Fibroblast of skin of left biceps (primary cell): ENCODE measurements at places on chromosomes 5 and 9.

GRCh38 chr9:71483436-71483835 lies 284.9 kb downstream of the CEMIP2 start:
- no peak for DNase-seq

DNA sequence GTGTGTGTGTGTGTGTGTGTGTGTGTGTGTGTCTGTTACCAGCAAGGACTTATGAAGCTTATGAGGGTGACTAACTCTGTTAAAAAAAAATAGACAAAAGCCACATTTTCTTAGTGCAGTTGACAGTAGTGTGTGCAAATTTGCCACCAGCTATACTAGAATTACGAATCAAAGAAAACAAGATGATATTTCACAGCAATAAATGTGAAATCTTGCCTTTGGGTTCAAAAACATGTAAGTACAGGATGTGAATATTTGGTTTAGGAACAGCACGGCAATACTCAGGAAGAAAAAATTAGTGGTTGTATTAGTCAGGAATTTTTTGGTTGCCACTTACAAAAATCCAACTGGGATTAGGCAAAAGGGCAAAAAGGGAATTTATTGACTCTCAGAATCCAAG lies 117.4 kb downstream of the NPR3 start:
- DNase-seq: no peak

DNA sequence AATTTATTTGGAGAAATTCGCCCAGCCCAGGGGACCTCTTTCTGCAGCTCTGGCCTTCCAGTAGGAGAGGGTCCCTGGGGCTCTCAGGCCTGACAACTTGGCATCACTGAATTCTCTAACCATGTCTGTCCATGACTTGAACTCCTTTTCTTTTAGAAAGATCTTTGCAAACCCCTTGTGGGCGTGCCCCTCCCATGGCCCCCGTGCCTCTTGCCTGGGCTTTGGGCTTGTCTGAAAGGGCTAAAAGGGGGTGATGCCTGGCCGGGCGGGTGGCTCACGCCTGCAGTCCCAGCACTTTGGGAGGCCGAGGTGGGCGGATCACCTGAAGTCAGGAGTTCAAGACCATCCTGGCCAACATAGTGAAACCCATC lies 3.2 kb upstream of the SQSTM1 start:
- DNase-seq: no peak

DNA sequence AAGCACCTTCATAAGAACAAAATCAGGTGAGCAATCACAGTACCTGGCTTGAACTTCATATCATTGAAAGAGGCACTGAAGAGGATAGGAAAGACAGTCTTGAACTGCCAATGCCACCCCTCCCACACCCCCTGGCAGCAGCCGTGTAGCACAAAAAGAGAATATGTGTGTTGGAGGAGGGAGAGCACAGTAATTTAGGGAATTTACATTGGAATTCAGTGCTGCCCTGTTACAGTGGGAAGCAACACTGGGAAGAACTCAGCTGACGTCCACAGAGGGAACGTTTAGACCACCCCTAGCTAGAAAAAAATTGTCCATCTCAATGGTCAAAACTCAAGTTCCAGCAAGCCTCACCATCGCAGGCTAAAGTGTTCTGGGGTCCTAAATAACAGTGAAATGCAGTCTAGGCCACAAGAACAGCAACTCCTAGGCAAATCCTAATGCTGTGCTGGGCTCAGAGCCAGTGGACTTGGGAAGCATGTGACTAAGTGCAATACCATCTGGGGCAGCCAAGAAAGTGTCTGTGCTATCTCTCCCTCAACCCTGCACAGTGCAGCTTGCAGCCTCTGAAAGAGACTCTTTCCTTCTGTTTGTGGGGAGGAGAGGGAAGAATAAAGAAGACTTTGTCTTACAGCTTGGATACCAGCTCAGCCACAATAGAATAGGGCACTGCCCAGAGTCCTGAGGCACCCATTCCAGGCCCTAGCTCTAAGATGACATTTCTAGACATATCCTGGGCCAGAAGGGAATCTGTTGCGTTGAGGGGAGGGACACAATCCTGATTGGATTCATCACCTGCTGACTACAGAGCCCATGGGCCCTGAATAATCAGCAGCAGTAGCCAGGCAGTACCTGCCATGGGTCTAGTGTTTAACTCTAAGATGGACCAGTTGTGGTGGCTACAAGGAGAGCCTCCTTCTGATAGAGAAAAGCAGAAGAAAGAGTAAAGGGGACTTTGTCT lies 62.1 kb upstream of the VLDLR start:
- peak; percentile 90 for DNase-seq

GRCh38 chr5:144352330-144352729 lies 181.7 kb downstream of the KCTD16 start:
- no peak for DNase-seq

DNA sequence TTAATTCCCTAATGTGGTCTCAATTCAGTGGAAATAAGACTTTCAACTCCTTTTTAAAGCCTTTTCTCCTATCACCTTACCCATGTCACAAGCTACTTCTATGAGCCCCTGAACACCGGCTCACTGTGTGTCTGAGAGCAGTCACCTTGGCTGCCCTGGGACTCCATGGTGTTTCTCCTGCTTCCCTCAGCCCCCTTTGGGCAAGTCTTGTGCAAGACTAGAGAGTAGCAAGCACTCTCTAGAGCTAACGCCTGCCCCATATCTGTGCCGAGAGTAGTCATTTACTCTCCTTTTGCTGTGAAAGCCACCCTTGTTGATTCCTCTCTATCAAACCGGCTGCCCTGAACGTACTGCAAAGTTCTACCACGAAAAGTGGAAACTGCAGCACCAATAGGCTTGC lies 77.9 kb upstream of the DAB2 start:
- no peak for DNase-seq

- no peak for DNase-seq
Observed at GRCh38 chr9:34574571-34574970, 15.0 kb downstream of the CNTFR start.

DNA sequence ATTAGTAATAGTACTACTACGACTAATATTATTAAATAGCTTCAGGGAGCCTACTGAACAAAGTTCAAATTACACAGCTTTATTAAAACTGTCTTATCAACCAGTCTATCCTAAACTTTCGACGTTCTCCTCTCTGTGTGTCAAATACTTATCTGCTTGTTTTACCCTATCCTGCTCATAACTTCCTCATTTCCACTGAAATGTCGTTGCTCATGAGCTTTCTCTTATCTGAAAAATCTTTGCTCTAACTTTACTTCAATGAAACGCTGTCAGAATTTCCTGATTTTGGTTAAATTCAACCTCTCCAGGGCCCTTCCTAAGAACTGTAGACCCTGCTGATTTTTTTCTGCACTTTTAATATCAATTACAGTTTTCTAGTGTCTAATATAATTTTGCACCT lies 1431.0 kb upstream of the WWC1 start:
- no peak for DNase-seq

GRCh38 chr9:7461791-7462190 lies 337.8 kb downstream of the DMAC1 start:
- no peak for DNase-seq

- no peak for DNase-seq
Observed at GRCh38 chr9:14300588-14300987, 13.4 kb downstream of the NFIB start.

- DNase-seq: no peak
Observed at GRCh38 chr5:138542180-138542955, 668 bp downstream of the ETF1 start.

DNA sequence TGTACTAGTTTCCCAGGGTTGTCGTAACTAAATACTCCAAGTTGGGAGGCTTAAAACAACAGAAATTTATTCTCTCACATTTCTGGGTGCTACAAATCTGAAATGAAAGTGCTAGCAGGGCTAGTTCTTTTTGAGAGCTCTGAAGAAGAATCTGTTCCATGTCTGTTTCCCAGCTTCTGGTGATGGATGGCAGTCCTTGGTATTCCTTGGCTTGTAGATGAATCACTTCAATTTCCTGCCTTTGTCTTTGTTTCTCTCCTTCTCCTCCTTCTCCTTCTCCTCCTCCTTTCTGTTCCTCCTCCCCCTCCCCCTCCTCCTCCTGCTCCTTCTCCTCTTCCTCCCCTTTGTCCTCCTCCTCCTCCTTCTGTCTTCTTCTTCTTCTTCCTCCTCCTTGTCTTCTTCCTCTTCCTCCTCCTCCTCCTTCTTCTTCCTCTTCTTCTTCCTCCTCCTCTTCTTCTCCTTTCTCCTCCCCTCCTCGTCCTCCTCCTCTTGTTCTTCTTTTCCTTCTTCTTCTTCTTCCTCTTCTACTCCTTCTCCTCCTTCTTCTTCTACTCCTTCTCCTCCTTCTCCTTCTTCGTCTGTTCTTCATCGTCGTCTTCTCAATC lies 104.7 kb upstream of the ANKRD55 start:
- no peak for DNase-seq

GRCh38 chr5:61307191-61307590 lies 24.9 kb upstream of the ZSWIM6 start:
- DNase-seq: no peak

GRCh38 chr5:68778484-68778883 lies 315.3 kb upstream of the SLC30A5 start:
- no peak for DNase-seq

GRCh38 chr9:131050831-131051230 lies 41.9 kb downstream of the LAMC3 start:
- no peak for DNase-seq

DNA sequence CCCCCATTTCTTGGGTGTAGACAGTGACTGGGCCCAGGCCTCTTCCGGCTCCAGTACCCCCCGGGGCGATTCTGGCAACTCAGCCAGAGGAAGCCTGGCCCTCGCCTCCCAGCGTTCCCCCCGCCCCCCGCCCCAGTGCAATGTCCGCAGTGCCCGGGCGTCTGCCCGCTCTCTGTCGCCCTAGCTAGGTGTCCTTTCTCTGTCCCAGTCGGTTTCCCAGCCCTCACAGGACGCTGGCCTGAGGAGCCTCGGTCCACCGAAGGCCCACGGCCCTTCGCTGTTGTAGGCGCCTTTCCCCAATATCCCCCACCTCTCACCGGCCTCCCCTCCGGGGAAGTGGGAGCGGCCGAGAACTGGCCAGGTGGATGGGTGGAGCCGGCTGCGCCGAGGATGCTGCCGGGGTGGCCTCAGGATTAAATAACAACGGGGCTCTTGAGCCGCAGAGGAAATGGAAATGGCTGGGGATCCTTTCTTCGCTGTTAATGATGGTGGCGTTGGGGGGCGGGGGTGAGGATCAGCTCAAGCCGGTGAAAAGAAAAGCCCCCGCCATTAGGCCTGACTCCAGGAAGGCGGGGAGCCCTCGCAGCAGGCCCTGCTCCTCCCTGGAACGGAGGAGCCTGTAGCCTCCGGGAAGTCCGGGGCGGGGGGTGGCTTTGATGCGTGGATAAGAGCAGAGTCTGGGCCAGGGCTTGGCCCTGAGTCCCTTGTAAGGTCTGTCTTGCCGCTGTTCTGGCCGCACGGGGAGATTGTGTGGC lies 1.1 kb upstream of the SPRY4 start:
- DNase-seq: peak; percentile 59

DNA sequence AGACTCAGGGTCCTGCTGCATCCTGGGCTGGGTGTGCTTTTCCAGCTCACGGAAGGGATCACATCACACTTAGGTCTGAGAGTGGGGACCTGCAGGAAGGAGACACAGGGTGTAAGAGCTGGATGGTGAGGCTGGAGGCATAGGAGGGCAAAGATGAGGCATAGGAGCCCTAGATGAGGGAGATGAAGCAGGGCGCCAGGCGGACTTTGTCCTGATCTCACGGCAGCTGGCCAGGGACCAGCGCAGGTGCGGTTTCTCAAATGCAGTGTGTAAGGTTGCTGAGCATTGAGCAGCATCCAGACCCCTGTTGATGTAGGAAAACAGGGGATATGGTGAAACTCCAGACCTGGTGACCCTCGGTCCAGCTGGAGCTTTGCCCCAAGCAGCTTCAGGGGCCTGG lies 156.5 kb downstream of the PSAT1 start:
- DNase-seq: no peak

DNA sequence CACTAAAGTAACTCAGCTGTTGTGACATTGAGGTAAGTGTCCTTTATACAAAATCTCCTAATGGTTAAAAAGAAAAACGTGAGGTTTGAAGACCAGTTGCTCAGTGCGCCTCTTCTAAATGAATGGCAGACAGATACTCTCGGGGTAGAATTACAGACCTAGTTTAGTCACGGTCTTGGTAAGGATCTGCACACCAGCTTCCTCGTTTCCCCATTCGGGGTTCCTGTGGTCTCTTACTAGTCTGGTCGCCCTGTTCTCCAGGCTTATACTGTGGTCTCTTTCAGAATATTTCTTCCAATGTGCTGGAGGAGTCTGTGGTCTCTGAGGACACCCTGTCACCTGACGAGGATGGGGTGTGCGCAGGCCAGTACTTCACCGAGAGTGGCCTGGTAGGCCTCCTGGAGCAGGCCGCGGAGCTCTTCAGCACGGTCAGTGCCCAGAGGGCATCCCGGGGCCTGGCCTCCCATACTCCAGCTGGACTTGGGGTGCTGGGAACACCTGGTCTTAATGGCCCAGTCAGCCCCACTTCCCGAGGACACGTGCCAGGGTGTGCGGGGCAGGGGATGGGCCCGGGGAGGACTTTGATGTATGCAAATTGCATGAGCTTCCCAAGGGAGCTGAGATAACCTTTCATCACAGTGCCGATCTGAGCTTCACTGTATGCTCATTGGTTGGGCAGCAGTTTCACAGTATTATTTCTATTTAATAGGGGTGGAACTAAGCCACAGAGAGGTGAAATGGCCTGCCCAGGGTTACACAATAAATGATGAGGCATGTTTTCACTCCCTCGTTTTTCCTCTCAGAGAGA lies 224.5 kb downstream of the DOCK8 start:
- no peak for DNase-seq

DNA sequence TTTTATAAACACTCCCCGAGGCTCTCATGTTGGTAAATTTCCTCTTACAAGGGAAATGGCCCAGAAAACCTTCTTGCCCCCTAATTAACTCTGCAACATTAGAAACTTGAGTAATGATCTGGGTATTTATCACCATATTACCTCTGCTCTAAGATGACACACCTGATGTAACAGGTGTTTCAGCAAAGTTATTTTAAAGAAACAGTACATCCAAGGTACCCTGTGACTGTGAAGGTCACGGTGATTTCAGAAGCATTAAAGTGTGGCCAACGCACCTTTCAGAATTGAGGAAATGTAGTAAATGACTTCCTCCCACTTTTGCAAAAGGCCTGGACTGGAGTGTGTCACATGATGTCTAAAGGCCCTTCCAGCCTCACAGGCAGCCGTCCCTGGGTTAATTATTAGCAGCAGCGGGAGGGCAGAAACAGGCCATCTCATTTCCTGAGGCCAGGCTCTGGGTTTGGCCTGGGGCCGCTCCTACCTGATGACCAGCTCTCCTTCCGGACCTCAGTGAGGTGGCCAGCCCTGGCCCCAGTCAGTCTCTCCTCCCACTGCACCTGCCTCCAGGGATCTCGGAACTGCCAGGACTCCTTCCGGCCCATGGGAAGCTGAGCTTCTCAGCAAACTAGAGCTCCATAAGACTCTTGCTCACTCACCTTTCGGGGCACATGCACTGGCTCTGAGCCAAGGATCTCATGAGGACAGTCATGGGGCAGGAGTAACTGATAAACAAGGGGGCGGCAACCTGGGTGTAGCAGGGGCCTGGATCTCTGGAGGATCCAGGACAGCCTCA lies 20.7 kb downstream of the PTPN3 start:
- DNase-seq: no peak

GRCh38 chr5:44987026-44987425 lies 178.3 kb downstream of the MRPS30 start:
- no peak for DNase-seq

DNA sequence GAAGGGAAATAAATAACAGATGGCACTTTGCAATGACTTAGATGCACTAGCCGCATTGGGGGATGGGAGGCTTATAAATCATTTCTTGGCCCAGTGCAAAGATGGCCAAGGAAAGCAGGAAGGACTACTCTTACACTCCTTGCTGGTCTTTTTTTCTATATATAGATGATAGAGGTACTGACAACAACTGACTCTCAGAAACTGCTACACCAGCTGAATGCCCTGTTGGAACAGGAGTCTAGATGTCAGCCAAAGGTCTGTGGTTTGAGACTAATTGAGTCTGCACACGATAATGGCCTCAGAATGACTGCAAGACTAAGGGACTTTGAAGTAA lies 1.7 kb downstream of the CCNG1 start:
- DNase-seq: no peak
